ENCODE measurements at places on chromosomes 13 and 19.
A peak's percentile ranks its signal among the peaks of the same experiment; 100 is the strongest.

GRCh38 chr13:34425327-34425949 is 516.6 kb upstream of the NBEA start:
- no peak for DNase-seq

GRCh38 chr13:98060282-98060681 is 82.6 kb upstream of the FARP1 start:
- no peak for DNase-seq

GRCh38 chr19:38095411-38096308 is 128.4 kb downstream of the DPF1 start:
- DNase-seq: peak; percentile 46

- DNase-seq: no peak
Observed at GRCh38 chr13:65826657-65827056, 1403.5 kb downstream of the PCDH9 start.

GRCh38 chr13:106570299-106570852 is 2.4 kb upstream of the ARGLU1 start:
- peak; percentile 34 for DNase-seq

- no peak for DNase-seq
Observed at GRCh38 chr19:6402837-6403608, 10.1 kb upstream of the GTF2F1 start.

DNA sequence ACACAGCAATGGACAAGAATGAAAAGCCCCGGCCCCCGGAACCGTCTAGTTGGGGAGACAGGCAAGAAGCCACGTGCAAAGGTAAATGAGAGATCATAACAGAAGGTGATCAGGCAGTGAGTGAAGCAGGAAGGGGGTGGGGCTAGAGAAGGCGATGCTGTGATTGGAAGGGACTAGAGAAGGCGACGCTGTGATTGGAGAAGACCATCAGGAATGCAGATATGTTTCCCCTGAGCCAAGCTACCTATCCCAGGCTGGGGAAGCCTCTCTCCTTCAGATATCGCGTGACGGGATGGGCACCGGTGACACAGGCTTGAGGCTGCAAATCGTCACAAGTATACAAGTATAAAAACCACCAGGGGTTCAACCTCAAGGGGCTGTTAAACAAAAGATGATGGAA is 21.8 kb downstream of the DCAF15 start:
- DNase-seq: peak; percentile 49

- peak; percentile 95 for DNase-seq
Observed at GRCh38 chr13:99436686-99437416, 64.4 kb upstream of the TM9SF2 start.

- DNase-seq: no peak
Observed at GRCh38 chr19:6774821-6775707, 2.6 kb downstream of the VAV1 start.

- no peak for DNase-seq
Observed at GRCh38 chr13:65856431-65856830, 1373.7 kb downstream of the PCDH9 start.

DNA sequence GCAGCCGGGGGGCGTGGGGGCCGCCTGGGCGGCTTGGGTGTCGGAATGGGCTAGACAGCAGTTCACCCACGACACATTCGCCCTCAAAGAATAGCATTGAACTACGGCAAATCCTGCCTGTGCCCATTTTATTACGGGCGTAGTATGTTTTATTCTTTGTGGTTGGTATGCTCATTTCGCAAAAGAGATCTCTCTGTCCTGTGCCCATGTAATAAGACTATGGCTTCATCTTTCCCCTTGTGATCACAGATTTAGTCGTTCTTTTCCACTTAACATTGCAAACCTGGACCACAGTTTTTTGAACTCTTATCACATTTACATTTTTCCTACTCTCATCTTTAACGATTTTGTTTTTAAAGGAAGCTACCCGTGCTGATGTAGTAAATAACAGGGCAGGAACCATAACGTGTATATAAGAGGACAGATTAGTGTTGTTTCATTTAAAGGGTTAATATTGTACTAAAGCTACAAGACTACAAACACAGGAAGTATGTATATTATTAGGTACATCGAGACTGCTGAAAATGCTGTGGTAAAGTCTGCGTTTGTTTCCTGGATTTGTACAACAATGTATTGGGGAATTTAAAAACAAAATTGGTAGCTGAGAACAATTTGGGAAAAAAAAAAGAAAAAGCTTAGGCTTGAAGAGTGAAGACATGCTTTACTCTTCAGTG is 3.2 kb upstream of the MYCBP2 start:
- DNase-seq: no peak

- DNase-seq: no peak
Observed at GRCh38 chr19:38135150-38135998, 88.6 kb downstream of the DPF1 start.

DNA sequence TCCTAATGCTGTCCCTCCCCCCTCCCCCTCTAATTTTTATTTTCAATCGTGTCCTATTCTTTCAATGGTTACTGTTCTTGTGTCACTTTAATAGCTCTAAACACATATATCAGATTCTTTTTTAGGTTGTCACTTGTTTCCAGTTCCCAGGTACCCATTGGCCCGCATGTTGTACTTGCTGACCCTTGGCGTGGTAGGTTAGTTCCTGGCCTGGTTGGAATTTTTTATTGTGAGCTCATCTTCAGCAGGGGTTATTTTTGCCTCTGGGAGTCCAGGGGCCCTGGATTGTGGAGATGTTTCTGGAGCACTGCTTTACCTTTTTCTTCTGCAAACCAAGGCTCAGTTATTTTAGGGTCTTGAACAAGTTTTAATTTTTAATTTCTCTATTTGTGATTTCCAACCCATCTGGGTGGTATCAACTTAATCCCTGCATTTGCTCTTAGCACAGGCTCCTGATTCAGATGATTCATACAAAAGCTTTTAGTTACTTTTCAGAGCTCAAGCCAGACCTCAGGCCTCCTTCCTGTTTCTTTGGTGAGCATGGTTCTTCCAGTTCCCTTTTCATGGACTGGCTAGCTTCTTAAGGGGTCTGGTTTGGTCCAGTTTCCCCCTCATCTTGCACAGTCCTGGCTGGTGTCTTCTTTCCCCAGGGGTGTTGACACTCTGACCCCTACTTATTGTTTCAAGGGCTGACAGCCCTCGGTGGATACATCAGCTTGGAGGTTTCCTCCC is 220.5 kb downstream of the TM9SF2 start:
- no peak for DNase-seq

GRCh38 chr13:95182570-95183265 is 118.5 kb downstream of the ABCC4 start:
- DNase-seq: no peak

DNA sequence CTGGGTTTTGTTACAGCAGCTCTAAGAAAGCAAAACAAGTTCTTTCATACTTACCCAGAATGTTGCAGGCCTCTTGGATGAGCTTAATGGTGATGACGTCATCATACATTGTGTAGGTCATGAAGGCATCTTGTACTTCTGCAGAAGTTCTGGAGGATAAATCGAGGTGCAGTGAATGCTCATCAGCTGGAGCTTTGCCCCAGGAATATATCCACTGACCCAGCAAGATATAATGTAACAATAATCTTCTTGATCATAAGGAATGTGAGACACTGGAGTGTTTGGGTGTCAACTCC is 63.0 kb downstream of the C13orf42 start:
- DNase-seq: no peak

DNA sequence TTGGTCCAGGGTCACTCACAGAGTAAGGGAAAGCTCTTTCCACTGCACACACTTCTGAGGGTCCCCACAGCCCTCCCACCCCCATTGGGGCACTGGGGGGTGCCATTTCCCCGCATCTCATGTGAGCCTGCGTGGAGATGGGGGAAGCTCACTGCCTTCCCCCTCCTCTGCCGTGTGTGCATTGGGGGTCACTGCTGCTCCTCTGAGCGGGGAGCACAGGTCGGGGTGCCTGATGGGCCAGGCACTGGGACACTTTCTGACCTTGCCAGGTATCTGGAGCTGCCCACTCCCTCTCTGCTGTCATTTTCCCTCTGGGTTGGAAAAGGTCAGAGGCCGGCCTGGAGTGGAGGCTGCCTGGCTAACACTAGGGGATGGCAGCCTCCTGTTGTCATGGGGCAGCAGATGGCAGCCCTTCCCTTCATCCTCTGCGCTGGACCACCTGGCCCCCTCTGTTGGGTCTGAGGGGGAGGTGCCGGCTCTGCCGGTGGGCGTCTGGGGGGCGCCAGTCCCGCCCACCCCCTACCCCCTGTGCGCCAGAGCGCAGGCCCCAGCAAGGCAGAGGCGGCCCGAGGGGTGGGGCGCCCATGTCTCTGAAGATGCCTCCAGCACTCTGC is 9.1 kb downstream of the SSBP4 start:
- DNase-seq: no peak

DNA sequence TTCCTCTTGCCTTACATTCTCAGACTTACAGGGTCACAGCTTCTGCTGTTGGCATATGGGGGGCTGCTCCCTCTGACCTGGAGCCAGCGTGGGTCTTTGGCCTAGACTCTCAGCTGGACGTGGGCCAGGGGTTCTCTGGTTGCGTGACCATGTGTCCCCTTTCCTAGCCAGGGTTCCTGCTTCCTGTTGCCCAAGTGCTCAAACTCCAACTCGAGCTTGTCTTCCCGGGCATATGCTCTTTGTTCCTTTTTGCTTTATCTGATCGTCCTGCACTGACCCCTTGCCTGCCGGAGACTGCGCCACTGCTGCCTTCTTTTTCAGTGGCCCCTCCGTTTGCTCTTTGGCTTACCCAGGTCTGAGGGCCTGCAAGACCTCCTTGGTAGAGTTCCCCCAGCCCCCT is 25.3 kb upstream of the GPR183 start:
- no peak for DNase-seq

DNA sequence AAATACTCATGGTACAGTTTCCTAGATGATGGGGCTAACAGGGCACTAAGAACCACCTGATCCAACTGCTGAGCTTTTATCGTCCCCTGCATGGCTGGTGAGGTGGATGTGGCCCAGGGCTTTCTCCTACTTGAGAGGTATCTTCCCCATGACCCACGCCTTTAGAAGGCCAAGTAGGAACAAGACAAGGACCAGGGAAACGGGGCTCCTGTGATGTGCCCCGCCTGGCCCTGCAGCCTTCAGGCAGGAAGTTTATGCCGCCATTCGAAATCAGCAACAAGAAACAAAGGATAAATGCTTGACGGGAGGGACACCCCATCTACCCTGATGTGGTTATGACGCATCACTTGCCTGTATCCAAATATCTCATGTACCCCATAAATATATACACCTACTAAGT is 4.1 kb downstream of the NLRP13 start:
- no peak for DNase-seq

DNA sequence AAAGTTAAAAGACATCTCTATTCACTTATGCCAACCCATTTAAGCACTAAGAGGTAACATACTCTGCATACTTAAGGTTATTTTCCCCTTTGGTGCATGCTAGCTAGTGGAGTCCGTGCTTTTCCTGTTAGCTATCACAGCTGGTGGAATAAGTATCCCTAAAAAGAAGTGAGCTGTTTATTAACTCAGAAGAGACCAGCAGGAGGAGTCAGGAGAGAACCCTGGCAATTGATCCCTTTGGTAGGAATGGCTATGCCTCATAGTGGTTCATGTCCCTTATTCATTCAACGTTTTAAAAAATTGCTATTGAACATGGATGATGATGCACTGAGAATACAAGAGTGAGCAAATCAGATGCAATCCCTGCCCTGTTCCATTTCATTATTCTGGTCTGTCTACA is 12.4 kb upstream of the NEK5 start:
- no peak for DNase-seq

GRCh38 chr13:94382960-94383359 is 96.5 kb downstream of the DCT start:
- no peak for DNase-seq

- DNase-seq: no peak
Observed at GRCh38 chr19:21910318-21910717, 74.3 kb upstream of the ZNF43 start.

- DNase-seq: no peak
Observed at GRCh38 chr13:110132225-110132982, 174.6 kb downstream of the COL4A1 start.

- no peak for DNase-seq
Observed at GRCh38 chr13:98976941-98977340, 923 bp downstream of the DOCK9 start.

- peak; percentile 72 for DNase-seq
Observed at GRCh38 chr19:19034204-19034624, 811 bp downstream of the ARMC6 start.

- no peak for DNase-seq
Observed at GRCh38 chr13:34223984-34224383, 406.0 kb downstream of the RFC3 start.

DNA sequence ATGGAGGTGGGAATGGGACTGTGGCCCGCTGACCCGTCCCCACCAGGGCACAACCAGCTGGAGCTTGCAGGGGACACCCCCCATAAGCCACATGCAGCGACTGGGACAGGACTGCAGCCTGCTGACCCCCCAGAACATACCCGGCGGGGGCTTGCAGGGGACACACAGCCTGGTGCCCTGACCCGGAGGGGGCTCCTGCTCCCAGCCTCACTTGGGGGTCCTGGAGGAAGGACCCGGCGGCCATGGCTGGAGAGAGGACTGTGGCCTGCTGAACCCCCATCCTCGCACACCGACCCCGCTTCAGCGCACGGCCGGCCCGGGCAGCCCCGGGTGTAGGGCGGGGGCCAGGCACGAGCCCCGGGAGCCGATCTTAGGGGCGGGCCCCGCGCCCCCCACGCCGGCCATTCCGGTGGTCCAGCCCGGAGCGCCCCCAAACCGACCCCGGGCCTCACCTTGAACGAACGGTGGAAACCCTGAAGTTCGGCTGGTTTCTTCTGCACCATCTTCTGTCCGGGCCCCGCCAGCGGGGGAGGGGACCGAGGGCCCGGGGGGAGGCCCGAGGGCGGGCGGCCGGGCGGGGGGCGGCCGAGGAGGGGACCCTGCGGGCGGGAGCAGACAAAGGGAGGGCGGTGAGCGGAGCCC is 574 bp downstream of the MKNK2 start:
- peak; percentile 49 for DNase-seq

- no peak for DNase-seq
Observed at GRCh38 chr13:114039471-114040141, 65.7 kb upstream of the C13orf46 start.

- DNase-seq: no peak
Observed at GRCh38 chr13:101434486-101434885, 18.0 kb upstream of the ITGBL1 start.

DNA sequence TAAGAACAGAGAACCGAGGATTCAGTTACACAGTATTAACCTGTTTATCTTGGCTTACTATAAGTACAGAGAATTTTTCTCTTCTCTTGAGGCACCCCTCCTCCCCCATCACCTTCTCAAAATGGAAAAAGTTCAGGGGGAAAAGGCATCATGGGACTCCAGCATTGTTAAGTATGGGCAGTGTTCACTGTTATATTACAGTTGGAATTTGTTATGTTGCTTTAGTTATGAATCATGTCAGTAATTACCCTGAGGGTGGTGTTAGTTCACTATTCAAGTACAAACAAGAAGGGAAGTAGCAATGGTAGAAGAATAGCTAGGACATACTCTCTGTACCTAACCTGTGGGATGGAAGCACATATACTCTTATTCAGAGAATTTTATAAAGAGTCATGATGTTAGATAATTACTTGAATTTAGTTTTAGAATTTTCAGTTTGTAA is 12.0 kb downstream of the LPAR6 start:
- DNase-seq: no peak
